ENCODE measurements at places on chromosomes 12 and 14. TPM values are rescaled to one million over a fixed set of nuclear protein-coding genes. Genes with fewer than 3 reads are reported as not detected.

The BRAP gene
- total RNA-seq = 18.0 TPM

The DCN gene
- 87.0 TPM for total RNA-seq

The TMEM253 gene
- not detected for total RNA-seq

The ITGA7 gene
- 47.0 TPM for total RNA-seq

The CRIP2 gene
- total RNA-seq = 37.4 TPM

The CD163L1 gene
- total RNA-seq = under 0.01 TPM

The AKAP3 gene
- total RNA-seq = 1.1 TPM

The FAIM2 gene
- total RNA-seq = 3.0 TPM

The FGD4 gene
- 3.1 TPM for total RNA-seq

The KCNMB4 gene
- total RNA-seq = 1.00 TPM

The CMA1 gene
- not detected for total RNA-seq

The TUBA1A gene
- 1,375 TPM for total RNA-seq

The TMEM233 gene
- 0.12 TPM for total RNA-seq

The MYH6 gene
- not detected for total RNA-seq
